ENCODE measurements at places on chromosomes 2 and 18. TPM values are rescaled to one million over a fixed set of nuclear protein-coding genes. Genes with fewer than 3 reads are reported as not detected.

DNA sequence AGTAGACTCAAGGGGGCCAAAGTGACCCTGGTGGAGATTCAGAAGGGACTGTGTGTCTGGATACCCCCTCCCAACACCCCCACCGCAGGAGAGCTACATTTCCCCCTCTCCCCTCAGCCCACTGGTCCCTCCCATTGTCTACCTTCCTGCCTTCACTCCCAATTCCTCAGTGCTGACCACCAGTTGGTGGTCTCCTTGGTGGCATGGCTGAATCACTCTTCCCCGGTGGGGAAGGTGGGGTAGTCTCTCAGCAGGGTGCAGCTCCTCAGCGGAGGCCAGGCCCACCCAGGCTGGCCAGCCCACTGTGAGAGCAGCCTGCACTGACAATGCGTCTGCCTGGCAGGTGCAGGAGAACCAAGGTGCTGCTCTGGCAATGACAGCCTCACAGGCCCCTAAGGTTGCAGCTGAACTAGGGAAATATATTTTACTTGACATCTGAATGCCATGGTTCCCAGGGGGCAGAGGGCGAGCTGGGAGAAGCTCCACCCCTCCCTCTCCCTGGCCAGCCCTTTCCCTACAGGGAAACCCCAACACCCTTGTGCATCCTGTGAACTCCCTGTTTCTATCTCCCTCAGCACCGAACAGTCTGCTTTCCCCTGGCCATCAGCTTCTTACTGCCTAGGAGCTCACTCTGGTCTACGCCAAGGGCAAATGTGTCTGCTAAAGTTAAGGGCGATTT, 62.6 kb upstream of the PAX8 start:
- no peaks in the 10 kb centered on the region for H3K36me3 ChIP-seq
- DNase-seq: no peak
- no peak overlapping the region for H3K27ac ChIP-seq
- no peak overlapping the region for H3K4me3 ChIP-seq

GRCh38 chr2:40396124-40396523, 55.8 kb downstream of the SLC8A1 start:
- H3K4me1 ChIP-seq: no peaks in the 10 kb centered on the region
- no peaks in the 10 kb centered on the region for H3K36me3 ChIP-seq
- DNase-seq: no peak
- no peak overlapping the region for H3K4me3 ChIP-seq

- H3K4me3 ChIP-seq: no peak overlapping the region
- no peak overlapping the region for H3K27ac ChIP-seq
- no peaks in the 10 kb centered on the region for H3K4me1 ChIP-seq
These were observed 44.9 kb upstream of the TBC1D8 start for GRCh38 chr2:101195871-101196661.

- no peak overlapping the region for H3K4me3 ChIP-seq
- DNase-seq: peak; percentile 5
- H3K27me3 ChIP-seq: no peaks in the 10 kb centered on the region
- no peaks in the 10 kb centered on the region for H3K36me3 ChIP-seq
- no peaks in the 10 kb centered on the region for H3K4me1 ChIP-seq
These were observed 37.7 kb downstream of the NETO1 start for GRCh38 chr18:72830109-72830508.

GRCh38 chr18:8478968-8479370, 130.3 kb upstream of the RAB12 start:
- DNase-seq: no peak
- H3K4me3 ChIP-seq: no peak overlapping the region
- no peaks in the 10 kb centered on the region for H3K4me1 ChIP-seq
- no peaks in the 10 kb centered on the region for H3K36me3 ChIP-seq

GRCh38 chr18:50695431-50696176, 124.2 kb downstream of the MRO start:
- no peak for DNase-seq
- no peak overlapping the region for H3K4me3 ChIP-seq
- no peaks in the 10 kb centered on the region for H3K27me3 ChIP-seq
- H3K36me3 ChIP-seq: no peaks in the 10 kb centered on the region

DNA sequence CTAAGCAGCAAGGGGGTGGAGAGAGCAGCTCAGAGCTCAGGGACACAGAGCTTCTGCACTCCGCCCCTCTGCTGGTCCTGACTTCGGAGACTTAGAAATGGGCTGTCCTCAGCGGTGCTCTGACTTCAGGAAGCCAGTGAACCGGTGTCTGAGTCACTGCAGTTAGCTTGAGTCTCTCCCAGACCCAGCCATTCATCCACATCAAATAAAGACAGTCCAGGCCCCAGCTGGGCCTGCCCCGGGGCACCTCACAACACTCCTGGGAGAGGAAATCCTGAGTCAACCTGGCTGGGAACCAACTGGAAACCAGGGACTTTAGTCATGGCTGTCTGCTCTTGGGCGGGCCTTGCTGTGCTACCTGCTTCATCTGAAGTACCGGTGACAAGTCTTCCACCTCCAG, 5.4 kb upstream of the ITGB6 start:
- peaks cover 3% of the 10 kb centered on the region for H3K4me1 ChIP-seq
- DNase-seq: no peak
- H3K36me3 ChIP-seq: no peaks in the 10 kb centered on the region

DNA sequence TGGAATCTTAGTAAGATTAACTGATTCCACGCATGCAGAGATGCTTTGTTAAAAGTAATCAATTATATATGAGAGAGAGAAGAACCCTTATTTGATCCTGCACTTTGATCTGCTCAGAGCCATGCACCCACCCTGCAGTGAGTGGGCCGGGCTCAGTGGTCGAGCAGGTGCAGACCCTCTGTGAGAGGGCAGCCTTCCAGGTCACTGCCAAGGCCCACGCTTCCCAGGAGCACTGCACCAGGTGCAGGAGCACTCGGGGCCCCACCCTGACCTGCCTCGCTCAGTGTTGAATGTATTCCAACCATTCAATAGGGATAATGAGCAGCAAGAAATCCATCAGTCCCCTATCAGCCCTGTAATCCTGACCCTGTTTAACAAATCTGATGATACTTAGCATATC, 126.9 kb downstream of the TMEM200C start:
- H3K27ac ChIP-seq: no peak overlapping the region
- H3K36me3 ChIP-seq: no peaks in the 10 kb centered on the region
- H3K4me1 ChIP-seq: no peaks in the 10 kb centered on the region

GRCh38 chr2:70552501-70553333, 909 bp downstream of the TGFA start:
- peak; percentile 19 for DNase-seq
- H3K4me3 ChIP-seq: peak overlapping the region; percentile 68
- no peak overlapping the region for H3K27ac ChIP-seq
- peaks cover 20% of the 10 kb centered on the region for H3K4me1 ChIP-seq
- H3K36me3 ChIP-seq: no peaks in the 10 kb centered on the region

GRCh38 chr2:102620332-102620731, 979 bp downstream of the SLC9A2 start:
- no peak overlapping the region for H3K4me3 ChIP-seq
- peaks cover 5% of the 10 kb centered on the region for H3K4me1 ChIP-seq
- H3K36me3 ChIP-seq: no peaks in the 10 kb centered on the region
- H3K27me3 ChIP-seq: peaks cover 41% of the 10 kb centered on the region

- H3K4me3 ChIP-seq: no peak overlapping the region
- H3K4me1 ChIP-seq: no peaks in the 10 kb centered on the region
- no peaks in the 10 kb centered on the region for H3K36me3 ChIP-seq
- H3K27me3 ChIP-seq: no peaks in the 10 kb centered on the region
These were observed 384.2 kb upstream of the SALL3 start for GRCh38 chr18:78595453-78595852.

DNA sequence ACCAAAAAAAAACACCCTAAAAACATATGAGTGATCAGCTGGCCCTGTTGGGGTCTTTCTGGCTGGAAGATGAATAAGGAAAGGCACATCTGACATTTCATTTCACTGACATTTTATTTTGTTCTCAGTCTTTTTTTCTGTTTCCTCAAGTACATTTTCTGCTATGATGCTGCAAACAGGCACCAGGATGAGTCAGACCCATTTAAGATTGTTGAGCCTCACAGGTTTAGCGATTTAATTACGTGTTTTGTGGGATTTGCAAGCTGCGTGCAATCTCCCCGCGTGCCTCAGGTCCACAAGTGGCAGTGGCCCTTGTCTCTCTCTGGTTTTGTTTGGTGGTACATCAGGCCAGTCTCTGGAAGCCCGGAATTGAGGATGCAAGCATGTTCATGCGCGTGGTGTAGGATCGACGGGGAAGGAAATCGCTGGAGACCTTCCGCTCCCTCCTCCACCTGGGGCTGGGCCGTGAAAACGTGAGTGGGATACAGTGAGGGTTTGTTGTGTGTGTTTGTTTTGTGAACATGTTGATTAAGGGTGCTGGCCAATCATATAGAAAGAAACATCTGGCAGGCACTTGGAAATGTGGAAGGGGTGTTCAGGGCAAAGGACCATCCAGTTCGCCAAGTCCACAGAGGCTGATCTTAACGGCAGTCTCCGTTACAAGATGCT, 120.2 kb upstream of the ZNF516 start:
- no peak for DNase-seq
- H3K36me3 ChIP-seq: no peaks in the 10 kb centered on the region
- no peak overlapping the region for H3K27ac ChIP-seq
- H3K4me3 ChIP-seq: no peak overlapping the region

DNA sequence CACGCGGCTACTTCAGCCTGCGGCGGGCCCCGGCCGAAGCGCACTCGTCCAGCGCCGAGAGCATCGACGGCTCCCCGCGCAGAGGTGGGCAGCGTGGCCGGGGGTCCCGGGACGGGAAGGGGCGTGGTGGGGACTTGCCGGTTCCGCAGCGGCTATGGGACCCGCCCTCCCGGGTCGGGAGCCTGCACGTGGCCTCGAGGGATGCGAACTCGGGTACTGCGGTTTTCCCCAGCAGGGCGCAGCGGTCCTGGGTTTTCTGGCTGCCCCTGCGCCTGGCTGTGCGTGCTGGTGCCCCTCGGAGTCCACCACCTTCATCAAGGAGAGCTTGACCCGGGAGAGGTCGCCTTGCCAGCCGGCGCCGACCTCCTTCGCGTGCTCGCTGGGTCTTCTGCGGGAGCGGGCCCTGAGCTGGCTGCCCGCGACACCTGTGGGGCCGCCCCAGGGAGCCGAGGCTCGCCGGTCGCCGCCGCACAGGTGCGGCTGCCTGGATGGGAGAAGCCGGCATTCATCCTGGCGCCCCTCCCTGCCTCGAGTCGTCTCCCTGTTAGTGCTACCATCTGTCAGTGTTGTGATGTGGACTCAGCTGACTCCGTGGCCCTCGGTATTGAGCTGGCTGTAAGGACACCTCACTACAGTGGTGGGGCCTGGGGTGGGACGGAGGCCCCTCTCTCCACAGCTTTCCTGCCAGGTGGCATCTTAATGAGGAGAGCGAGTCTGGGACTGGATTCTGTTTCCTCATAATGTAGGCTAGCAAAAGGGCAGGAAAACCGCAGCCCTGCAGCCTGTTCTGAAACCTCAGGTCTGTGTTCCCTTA, 177.3 kb downstream of the AGAP1 start:
- no peaks in the 10 kb centered on the region for H3K4me1 ChIP-seq
- H3K27ac ChIP-seq: no peak overlapping the region
- no peaks in the 10 kb centered on the region for H3K27me3 ChIP-seq

GRCh38 chr2:203905656-203906055, 30.9 kb upstream of the ICOS start:
- no peaks in the 10 kb centered on the region for H3K27me3 ChIP-seq
- H3K27ac ChIP-seq: no peak overlapping the region
- H3K4me1 ChIP-seq: peaks cover 8% of the 10 kb centered on the region
- no peak for DNase-seq
- no peaks in the 10 kb centered on the region for H3K36me3 ChIP-seq

- no peak overlapping the region for H3K4me3 ChIP-seq
- no peaks in the 10 kb centered on the region for H3K27me3 ChIP-seq
- no peaks in the 10 kb centered on the region for H3K36me3 ChIP-seq
These were observed 118.7 kb downstream of the VWC2L start for GRCh38 chr2:214529514-214529913.

GRCh38 chr18:45954070-45954934, 12.8 kb downstream of the EPG5 start:
- H3K27ac ChIP-seq: no peak overlapping the region
- peaks cover 52% of the 10 kb centered on the region for H3K36me3 ChIP-seq
- no peak overlapping the region for H3K4me3 ChIP-seq
- no peak for DNase-seq
- no peaks in the 10 kb centered on the region for H3K27me3 ChIP-seq
- H3K4me1 ChIP-seq: no peaks in the 10 kb centered on the region

DNA sequence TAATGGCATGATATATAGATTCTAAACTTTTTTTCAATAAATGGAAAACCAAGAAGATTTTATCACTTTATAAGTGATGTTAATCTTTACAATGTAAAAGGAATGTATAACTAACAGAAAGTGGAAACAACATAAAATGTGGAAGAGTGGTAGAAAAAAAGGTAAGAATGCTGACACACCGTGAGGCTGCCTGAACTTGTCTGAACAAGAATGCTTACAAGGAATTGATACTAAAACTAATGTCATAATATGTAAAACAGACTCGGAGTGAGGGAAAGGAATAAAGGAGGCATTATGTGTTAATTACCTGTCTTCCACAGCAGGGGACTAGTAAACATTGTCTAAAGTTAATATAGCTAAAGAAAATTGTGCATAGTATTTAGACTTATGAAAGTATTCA, 958.8 kb upstream of the TMEFF2 start:
- no peak overlapping the region for H3K27ac ChIP-seq
- H3K4me1 ChIP-seq: no peaks in the 10 kb centered on the region
- H3K4me3 ChIP-seq: no peak overlapping the region
- H3K36me3 ChIP-seq: no peaks in the 10 kb centered on the region
- DNase-seq: no peak

- H3K4me3 ChIP-seq: no peak overlapping the region
- no peak overlapping the region for H3K27ac ChIP-seq
- DNase-seq: no peak
- H3K36me3 ChIP-seq: no peaks in the 10 kb centered on the region
These were observed 6.8 kb downstream of the COLEC11 start for GRCh38 chr2:3601561-3602271.

DNA sequence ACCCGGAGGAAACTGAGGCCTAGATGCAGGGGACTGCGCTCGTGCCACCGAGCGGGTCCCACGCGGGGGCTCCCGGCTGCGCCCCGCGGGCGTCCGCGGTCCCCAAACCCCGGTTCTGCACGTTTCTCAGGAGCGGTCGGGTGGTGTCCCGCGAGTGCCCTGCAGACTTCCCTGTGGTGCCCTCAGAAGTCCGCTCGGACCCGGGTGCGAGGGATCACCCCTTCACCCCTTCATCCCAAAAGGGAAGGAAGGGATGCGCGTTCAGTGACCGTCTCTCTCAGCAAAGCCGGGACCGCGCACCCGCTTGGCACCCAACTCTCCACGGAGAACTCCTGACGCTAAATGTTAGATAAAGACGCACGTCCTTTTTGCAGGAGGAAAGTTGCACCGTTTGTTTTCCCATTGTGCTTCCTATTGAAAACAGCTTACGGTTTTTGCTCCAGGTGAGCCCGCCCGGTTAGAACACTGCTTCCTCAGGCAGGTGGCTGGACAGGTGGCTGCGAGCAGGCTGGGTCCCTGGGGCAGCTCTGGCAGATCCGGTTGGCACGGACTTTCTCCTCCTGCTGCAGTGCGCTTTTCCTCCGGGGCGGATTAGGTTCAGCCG, 779 bp downstream of the DGKD start:
- peaks cover 78% of the 10 kb centered on the region for H3K4me1 ChIP-seq
- peak overlapping the region; percentile 59 for H3K27ac ChIP-seq
- no peaks in the 10 kb centered on the region for H3K27me3 ChIP-seq
- peak overlapping the region; percentile 84 for H3K4me3 ChIP-seq
- peaks cover 4% of the 10 kb centered on the region for H3K36me3 ChIP-seq

The TWIST2 gene
- not detected for total RNA-seq

The EFEMP1 gene
- not detected for total RNA-seq

The DSG1 gene
- not detected for total RNA-seq

The DCDC2C gene
- total RNA-seq: not detected

The PSMD1 gene
- total RNA-seq: 48.2 TPM

The TNFAIP6 gene
- not detected for total RNA-seq

The COL4A3 gene
- 43.9 TPM for total RNA-seq

The LTBP1 gene
- 0.17 TPM for total RNA-seq

Measured in B cell (primary cell).